ENCODE measurements at places on chromosomes 1 and 21. TPM values are rescaled to one million over a fixed set of nuclear protein-coding genes. Genes with fewer than 3 reads are reported as not detected.
A peak's percentile ranks its signal among the peaks of the same experiment; 100 is the strongest.

GRCh38 chr1:216464489-216464888 is 41.2 kb upstream of the USH2A start:
- DNase-seq: peak; percentile 88

GRCh38 chr1:18649693-18650370 is 19.2 kb downstream of the PAX7 start:
- DNase-seq: no peak

DNA sequence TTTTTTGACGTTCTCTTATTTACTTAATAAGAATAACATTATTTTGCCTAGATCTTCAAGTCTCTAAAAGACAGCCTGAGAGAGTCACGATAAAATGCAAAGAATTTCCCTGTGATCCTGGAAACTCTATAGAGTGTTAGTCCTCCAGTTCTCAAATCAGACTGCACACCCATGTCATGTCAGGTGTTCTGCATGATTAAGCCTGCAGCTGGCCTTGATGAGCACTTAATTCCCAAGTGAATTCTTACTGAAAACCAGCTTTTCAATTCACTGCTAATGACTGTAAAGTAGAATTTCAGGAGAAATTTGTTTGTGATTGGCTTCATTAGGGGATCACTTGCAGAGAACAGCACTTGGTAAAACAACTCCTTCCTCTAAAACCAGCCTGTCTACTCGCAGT is 41.9 kb downstream of the CHML start:
- DNase-seq: peak; percentile 44

DNA sequence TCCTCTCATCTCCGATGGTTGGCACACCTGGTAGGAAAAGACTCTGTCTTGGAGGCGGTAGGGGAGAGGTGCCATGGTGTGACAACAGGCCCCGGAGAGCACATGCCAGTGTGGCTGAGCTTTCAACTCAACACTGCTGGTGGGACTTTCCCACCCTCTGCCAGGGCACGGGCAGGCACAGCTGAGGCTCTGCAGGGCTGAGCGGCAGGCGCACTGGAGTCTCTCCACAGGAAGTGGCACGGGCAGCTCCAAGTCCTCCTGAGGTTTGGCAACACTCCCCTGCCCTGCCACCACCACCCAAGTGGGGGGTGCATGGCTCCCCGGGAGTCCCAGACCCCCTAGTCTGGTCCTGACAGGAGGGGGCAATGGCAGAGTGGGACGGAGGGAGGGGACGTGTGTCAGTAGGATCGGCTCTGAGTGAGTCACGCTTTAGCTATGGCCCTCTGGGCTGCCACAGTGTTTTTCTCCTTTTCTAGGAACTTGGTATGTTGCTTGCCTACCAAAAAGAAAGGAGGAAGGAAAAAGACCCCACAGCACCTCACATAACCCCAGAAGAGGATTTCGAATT is 27.3 kb upstream of the EVA1B start:
- DNase-seq: peak; percentile 75

DNA sequence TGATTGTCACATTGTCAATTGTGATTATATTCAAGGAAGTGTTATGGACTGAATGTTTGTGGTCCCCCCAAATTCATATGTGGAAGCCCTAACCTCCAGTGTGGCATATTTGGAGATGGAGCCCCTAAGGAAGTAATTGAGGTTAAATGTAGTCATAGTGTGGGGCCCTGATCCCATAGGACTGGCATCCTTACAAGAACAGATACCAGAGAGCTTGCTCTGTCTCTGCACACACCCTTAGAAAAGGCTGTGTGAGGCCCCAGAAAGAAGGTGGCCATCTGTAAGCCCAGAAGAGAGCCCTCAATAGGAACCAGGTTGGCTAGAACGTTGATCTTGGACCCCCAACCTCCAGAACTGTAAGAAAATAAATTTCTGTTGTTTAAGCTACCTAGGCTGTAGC is 28.1 kb downstream of the VANGL1 start:
- DNase-seq: no peak

- no peak for DNase-seq
Observed at GRCh38 chr1:237050185-237050584, 8.2 kb downstream of the RYR2 start.

GRCh38 chr1:212958175-212958574 is 7.8 kb downstream of the VASH2 start:
- no peak for DNase-seq

- no peak for DNase-seq
Observed at GRCh38 chr1:8162168-8162567, 136.1 kb upstream of the ERRFI1 start.

- DNase-seq: no peak
Observed at GRCh38 chr1:67750691-67751054, 65.7 kb downstream of the GADD45A start.

GRCh38 chr1:156840898-156841279 is 18.0 kb downstream of the INSRR start:
- no peak for DNase-seq

DNA sequence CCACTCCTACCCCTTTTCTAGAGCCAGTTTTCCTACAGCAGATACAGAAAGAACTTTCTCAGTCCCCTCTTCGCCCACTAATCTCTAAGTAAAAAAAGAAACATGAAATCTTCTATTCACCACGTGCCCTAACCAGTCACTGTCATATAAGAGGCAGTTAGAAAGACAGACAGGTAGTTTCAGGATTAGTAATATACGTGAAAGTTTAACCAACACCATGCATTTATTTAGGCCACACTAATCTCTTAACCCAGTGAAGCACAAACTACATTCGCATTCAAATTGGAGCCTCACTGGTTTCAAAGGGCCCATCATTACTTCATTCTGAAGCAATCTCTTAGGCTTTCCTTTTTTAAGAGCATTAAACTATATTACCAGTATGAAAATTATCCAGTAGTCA is 10.1 kb downstream of the GPATCH2 start:
- DNase-seq: no peak

DNA sequence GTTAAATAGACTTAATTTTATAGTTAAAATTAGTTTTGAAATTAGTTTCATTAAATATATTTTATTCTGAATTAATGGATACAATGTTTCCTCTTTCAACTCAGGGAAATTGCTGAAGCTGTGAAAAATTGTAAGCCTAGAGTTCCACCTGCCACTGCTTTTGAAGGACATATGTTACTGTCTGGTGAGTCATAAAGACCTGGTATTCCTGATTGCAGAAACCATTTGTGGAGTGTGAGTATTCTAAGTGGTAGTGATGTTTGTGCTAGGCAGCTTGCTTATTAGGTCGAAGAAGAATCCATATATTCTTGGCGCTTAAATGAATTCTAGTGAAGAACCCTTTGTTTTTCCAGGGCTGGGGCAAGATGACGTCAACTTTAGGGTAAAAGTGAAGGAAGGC is 34.0 kb downstream of the MTR start:
- DNase-seq: no peak

GRCh38 chr1:90143591-90143990 is 148.7 kb downstream of the ZNF326 start:
- DNase-seq: no peak

- DNase-seq: no peak
Observed at GRCh38 chr1:220303871-220304270, 31.6 kb upstream of the RAB3GAP2 start.

DNA sequence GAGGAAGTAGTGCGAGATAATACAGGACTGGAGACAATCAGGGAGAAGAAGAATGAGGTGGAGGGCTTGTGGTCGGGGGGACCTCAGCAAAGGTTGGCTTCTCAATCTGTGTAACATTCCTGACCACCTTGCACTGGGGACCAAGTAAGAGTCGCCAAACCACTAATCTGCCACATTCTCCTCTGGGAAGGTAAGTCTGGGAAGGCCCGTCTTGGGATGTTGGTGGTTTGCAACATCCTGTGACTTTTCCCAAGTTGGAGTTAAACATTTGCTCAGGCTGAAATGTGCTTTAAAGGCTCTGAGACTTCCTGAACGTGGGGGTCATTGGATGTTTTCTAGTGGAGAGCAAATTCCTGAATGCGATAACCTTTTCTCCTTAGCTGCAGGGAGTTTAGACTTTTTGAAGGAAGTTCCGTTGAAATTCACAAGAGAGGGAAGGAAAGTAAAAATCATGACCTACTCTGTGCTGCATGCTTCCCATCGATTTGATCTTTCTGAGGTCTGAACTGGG is 325.9 kb downstream of the RPS6KC1 start:
- no peak for DNase-seq

DNA sequence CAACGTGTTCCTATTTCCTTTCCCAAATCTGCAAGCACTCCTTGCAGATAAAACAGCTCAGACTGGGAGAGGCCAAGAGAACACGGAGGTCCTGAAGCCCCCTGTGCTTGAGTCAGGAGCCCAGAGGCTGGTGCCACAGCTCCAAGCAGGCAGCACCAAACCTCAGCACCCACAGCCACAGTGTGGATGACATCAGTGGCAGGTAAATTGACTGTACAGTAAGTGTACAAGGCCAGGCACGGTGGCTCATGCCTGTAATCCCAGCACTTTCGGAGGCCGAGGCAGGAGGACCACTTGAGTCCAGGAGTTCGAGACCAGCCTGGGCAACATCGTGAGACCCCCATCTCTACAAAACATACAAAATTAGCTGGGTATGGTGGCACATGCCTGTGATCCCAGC is 1.9 kb upstream of the COL6A1 start:
- DNase-seq: no peak

GRCh38 chr1:37764414-37764825 is 500 bp downstream of the EPHA10 start:
- peak; percentile 41 for DNase-seq

- DNase-seq: no peak
Observed at GRCh38 chr1:243667133-243667532, 182.9 kb downstream of the AKT3 start.

DNA sequence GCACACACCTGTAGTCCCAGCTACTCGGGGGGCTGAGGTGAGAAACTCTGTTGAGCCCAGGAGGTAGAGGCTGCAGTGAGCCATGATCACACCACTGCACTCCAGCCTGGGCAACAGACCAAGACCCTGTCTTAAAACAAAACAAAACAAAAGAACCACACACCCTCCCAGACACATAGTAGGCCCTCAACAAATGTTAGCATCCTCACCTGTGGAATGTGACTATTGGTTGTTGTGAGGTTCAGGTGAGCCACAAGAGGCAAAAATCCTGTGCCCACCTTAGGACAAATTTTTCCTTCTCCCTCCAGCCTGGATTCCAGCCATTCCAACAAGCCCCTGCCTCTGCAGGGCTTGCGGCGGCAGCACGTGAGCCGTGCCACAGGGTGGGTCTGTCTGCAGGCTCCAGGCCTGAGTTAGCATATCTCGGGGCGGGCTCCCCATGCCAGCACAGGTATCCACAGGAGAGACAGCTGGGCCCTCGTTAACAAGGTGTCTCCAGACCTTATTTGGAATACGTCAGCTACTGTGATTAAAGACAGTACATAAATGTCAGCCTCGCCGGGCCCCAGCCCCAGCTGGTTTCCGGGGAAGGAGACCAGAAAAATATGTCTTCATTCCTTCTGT is 17.4 kb downstream of the C1QB start:
- DNase-seq: no peak

- no peak for DNase-seq
Observed at GRCh38 chr1:27572019-27572678, 31.8 kb downstream of the AHDC1 start.

- no peak for DNase-seq
Observed at GRCh38 chr1:30405081-30405480, 318.3 kb downstream of the MATN1 start.

DNA sequence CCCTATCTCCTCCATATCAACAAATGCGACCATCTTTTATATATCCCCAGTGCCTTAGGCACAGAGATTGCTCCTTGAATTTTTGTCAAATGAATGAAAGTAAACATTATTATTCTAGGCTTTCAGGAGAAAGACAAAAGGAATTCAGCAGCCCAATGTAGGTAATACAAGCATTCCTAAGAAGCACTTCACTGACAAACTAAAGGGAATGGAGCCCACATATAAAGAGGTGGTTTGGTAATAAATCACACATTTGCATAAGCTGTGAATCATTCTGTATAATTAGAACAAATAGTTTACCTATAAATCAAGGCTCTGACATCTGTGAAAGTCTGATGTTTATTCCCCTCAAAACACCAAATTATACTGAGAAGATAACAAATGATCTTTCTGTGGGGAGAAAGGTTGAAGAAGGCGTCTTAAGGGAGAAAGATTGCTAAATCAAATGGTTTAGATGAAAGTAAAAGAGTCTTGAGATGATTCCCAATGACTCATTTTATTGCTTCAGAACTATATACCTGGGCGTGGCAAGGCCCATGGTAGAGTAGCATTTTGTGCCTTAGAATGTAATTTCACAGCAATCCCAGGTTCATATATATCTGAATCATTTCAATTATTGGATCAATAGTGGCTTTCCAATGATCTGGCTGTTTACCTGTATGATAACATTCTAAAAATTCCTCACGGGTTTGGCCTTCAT is 558.1 kb downstream of the AGBL4 start:
- DNase-seq: no peak

GRCh38 chr1:14365301-14365988 is 233.0 kb upstream of the KAZN start:
- DNase-seq: no peak

DNA sequence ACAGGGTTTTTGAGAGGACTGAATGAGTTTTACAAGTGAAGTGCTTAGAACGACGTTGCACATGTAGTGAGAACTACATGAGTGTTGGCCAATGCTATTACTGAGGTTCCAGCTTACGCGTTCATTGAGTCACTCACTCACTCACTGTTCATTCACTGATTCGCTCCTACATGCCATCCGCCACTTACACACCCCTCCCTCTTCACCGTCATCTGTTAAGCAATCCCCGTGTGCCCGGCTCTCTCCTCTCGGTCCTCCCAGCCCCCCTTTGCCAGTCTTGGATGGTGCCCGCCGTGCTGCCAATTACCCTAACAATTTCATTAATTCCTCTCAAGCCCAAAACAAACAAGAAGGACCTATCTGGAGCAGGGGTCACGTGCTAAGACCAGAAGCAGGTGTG is 27.3 kb upstream of the EPHA2 start:
- peak; percentile 74 for DNase-seq

GRCh38 chr1:151311589-151312331 is 15.5 kb downstream of the PI4KB start:
- DNase-seq: peak; percentile 94

GRCh38 chr1:8193840-8194406 is 124.0 kb upstream of the SLC45A1 start:
- no peak for DNase-seq

The GRHL3 gene
- total RNA-seq: 0.26 TPM

The DENND2C gene
- 0.84 TPM for total RNA-seq

The AGPAT3 gene
- 29.0 TPM for total RNA-seq

The TMPRSS2 gene
- total RNA-seq: not detected

The TRNP1 gene
- 245 TPM for total RNA-seq

The KCNJ9 gene
- not detected for total RNA-seq

The PDC gene
- not detected for total RNA-seq

The TSPAN1 gene
- total RNA-seq: 9.5 TPM

The ARMH1 gene
- total RNA-seq: not detected

The RGSL1 gene
- total RNA-seq: not detected

The HSD3B2 gene
- total RNA-seq: not detected

The DNALI1 gene
- 0.72 TPM for total RNA-seq
